ENCODE measurements at places on chromosomes 2 and 18.

DNA sequence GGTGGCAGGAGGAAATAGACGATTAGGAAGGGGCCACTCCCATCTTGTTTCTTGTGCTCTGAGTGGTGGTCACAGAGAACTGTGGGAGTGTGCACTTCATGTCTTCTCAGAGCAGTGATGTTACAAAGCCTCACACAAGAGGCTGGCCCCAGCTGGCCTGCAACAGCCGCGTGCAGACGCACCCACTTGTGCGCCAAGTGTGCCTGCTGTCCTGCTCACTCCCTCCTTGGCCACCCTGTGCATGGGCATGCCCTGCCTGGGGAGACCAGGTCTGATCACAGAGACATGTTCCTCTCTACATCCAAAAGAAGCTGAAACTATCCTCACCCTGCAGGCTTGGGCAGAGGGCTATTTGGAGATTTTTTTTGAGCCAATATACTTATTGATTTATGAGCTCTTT lies 108.4 kb downstream of the MRO start:
- DNase-seq: no peak

- DNase-seq: no peak
Observed at GRCh38 chr18:10440884-10441283, 13.6 kb upstream of the APCDD1 start.

GRCh38 chr2:36330473-36331395 lies 24.8 kb upstream of the CRIM1 start:
- DNase-seq: no peak

- DNase-seq: no peak
Observed at GRCh38 chr2:176134035-176134434, 4.5 kb downstream of the HOXD8 start.

DNA sequence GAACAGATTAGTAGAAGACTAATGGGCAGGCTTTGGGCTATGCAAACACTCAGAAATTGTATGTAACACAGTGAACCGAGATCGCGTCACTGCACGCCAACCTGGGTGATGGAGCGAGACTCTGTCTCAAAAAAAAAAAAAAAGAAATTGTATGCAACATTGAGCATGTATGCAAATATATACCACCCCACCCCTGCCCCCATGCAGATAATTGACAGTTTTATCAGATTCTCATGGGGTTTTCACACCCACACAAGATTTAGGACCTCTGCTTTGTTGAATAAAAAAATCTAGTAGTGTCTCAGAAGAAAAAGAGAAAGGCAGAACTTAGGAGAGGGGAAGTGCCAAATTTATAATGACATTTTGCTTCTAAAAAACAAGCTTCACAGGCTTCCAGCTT lies 131.6 kb upstream of the FN1 start:
- DNase-seq: no peak

- DNase-seq: no peak
Observed at GRCh38 chr2:147293991-147294824, 550.6 kb upstream of the ACVR2A start.
